ENCODE measurements at places on chromosomes 13 and 19. TPM values are rescaled to one million over a fixed set of nuclear protein-coding genes. Genes with fewer than 3 reads are reported as not detected.

DNA sequence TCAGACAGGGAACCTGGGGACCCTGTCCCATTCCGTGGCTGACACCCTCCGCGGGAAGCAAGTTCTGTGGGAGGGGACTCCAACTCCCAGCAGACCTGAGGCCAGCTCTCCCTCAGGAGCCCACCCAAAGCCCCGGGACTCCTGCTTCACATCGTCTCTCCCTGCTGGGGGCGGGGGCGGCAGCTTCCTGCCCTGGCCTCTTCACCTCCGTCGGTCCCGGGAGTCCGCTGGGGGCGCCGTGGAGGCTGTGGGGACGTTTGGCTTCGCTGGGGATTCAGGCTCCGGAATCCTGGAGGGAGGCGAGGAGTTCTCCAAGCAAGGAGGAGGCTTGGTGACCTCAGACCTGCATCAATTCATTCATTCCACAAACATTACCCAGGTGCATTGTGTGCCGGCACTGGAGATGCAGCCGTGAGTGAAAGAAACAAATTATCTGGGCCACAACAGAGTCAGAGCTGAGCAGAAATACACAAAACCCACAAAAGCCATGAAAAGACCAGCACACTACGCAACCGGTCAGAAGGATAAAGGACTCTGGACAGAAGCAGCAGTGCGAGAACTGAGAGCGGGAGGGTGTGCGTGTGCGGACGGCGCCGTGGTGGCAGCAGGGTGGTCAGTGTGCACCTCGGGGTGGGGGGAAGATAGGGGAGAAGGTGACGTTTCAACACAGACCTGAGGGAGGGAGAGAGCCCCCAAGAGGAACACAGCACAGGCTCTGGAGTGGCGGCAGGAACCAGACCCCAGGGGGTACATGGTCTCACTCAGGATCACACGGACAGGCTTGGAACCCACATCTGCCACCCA, 19.0 kb downstream of the EPS8L1 start:
- H3K27ac ChIP-seq = no peak overlapping the region
- DNase-seq = no peak
- H3K27me3 ChIP-seq = no peaks in the 10 kb centered on the region
- H3K4me1 ChIP-seq = peaks cover 12% of the 10 kb centered on the region
- H3K4me3 ChIP-seq = no peak overlapping the region
- peaks cover 24% of the 10 kb centered on the region for H3K36me3 ChIP-seq

- H3K4me1 ChIP-seq = no peaks in the 10 kb centered on the region
- no peaks in the 10 kb centered on the region for H3K27me3 ChIP-seq
- H3K4me3 ChIP-seq = no peak overlapping the region
Measured at GRCh38 chr19:39749981-39750380, 12.2 kb upstream of the CLC start.

- H3K36me3 ChIP-seq = no peaks in the 10 kb centered on the region
- H3K4me1 ChIP-seq = peaks cover 18% of the 10 kb centered on the region
- DNase-seq = no peak
- H3K27ac ChIP-seq = no peak overlapping the region
Measured at GRCh38 chr13:40595693-40596092, 70.7 kb downstream of the FOXO1 start.

- no peaks in the 10 kb centered on the region for H3K36me3 ChIP-seq
- no peak overlapping the region for H3K4me3 ChIP-seq
- H3K4me1 ChIP-seq = no peaks in the 10 kb centered on the region
- no peak for DNase-seq
- H3K27ac ChIP-seq = no peak overlapping the region
Measured at GRCh38 chr13:57704031-57704430, 72.5 kb downstream of the PCDH17 start.

GRCh38 chr19:41565379-41565720, 10.6 kb upstream of the CEACAM21 start:
- peaks cover 22% of the 10 kb centered on the region for H3K27me3 ChIP-seq
- DNase-seq = no peak
- no peak overlapping the region for H3K27ac ChIP-seq
- no peak overlapping the region for H3K4me3 ChIP-seq
- no peaks in the 10 kb centered on the region for H3K36me3 ChIP-seq
- H3K4me1 ChIP-seq = peaks cover 4% of the 10 kb centered on the region

DNA sequence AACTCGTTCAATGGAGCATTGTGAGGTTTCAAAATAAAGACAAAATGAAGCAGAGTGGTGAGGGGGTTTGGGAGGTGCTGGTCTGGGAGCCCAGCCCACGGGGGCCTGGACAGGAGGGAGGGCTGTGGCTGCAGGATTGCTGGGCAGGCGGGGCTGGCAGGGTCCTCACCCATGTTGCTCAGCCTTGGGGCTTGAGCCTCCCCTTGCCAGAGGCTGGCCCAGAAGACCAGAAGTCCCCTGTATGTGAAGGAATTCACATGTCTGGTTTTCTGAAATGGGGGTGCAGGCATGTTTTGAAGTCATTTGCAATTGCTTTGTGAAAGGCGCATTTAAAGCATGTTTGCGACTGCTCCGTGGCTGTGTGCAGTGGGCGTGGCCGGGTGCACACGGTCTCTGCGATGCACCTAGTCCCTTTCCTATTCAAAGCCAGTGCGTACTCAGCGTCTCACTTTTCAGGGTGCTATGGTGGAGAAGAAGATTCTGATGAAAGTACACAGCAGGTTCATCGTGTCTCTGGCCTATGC, 2.3 kb downstream of the GRK1 start:
- no peaks in the 10 kb centered on the region for H3K36me3 ChIP-seq
- no peak overlapping the region for H3K4me3 ChIP-seq
- no peak overlapping the region for H3K27ac ChIP-seq
- H3K27me3 ChIP-seq = no peaks in the 10 kb centered on the region
- no peak for DNase-seq
- H3K4me1 ChIP-seq = no peaks in the 10 kb centered on the region

- peaks cover 3% of the 10 kb centered on the region for H3K36me3 ChIP-seq
- peak within 1 kb of the TSS; percentile 95 for H3K27ac ChIP-seq
- H3K4me3 ChIP-seq = peak within 1 kb of the TSS; percentile 88
- DNase-seq = no peak
- peaks cover 28% of the 10 kb centered on the region for H3K4me1 ChIP-seq
Measured at GRCh38 chr19:45177817-45178261, at the start of gene TRAPPC6A. Gene TRAPPC6A (minus strand): TSS chr19:45178237. CDS start chr19:45178218, 19 bp downstream.

DNA sequence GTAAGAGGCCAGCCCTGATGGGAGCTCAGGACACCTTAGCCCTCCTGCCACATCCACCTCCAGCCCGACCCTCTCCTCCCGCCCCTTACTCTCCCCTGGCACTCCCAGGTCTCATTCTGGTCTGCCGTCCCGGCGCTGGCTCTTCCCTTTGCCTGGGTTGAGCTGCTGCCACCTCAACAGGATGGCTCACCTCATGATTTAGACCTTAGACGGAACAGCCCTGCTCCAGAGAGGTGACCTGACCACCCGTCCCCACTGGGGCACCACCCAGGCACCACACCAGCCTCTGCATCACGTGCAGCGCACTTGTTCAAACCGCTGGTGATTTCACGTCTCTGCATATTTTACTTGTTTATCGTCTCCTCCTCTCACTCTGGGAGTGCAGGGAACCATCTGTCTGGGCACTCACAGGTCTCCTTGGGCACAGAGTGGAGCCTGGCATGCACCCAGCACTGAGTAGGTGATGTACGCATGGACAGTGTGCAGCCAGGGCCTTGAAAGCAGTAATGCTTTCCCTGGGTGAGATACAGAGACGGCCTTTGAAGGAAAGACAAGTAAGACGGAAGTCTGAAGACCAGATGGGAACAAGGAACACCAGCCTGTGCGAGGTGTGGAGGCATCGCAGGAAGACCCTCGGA, 183.1 kb downstream of the KATNAL1 start:
- no peak overlapping the region for H3K27ac ChIP-seq
- no peaks in the 10 kb centered on the region for H3K36me3 ChIP-seq
- H3K27me3 ChIP-seq = no peaks in the 10 kb centered on the region
- peaks cover 6% of the 10 kb centered on the region for H3K4me1 ChIP-seq

- no peaks in the 10 kb centered on the region for H3K4me1 ChIP-seq
- DNase-seq = no peak
- H3K27me3 ChIP-seq = peaks cover 18% of the 10 kb centered on the region
Measured at GRCh38 chr19:18401580-18402112, 4.2 kb upstream of the LRRC25 start.

DNA sequence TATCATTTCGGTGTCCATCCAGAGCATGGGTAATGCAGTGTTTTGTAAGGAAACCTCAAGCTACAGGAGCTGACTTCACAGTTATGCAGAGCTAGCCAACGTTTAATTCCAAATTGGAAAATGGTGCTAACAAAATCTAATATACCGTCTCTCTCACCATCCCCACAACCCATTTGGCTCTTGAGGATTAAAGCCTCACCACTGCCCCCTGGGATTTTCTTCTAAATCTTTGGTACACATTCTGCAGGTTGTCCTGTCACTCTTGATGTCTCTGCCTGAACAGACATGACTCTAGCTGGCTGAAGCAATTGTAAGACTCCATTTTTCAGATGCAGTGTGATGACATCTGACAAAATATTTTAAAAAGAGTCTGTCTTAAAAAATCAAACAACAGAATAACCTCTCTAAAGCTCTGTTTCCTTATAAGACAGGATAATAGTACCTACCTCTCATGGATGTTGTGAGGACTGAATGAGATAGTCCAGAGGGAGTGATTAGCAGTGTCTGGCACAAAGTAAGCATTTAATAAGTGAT, 451.8 kb downstream of the SUCLA2 start:
- DNase-seq = no peak
- H3K4me3 ChIP-seq = no peak overlapping the region
- no peak overlapping the region for H3K27ac ChIP-seq
- no peaks in the 10 kb centered on the region for H3K27me3 ChIP-seq
- no peaks in the 10 kb centered on the region for H3K4me1 ChIP-seq

DNA sequence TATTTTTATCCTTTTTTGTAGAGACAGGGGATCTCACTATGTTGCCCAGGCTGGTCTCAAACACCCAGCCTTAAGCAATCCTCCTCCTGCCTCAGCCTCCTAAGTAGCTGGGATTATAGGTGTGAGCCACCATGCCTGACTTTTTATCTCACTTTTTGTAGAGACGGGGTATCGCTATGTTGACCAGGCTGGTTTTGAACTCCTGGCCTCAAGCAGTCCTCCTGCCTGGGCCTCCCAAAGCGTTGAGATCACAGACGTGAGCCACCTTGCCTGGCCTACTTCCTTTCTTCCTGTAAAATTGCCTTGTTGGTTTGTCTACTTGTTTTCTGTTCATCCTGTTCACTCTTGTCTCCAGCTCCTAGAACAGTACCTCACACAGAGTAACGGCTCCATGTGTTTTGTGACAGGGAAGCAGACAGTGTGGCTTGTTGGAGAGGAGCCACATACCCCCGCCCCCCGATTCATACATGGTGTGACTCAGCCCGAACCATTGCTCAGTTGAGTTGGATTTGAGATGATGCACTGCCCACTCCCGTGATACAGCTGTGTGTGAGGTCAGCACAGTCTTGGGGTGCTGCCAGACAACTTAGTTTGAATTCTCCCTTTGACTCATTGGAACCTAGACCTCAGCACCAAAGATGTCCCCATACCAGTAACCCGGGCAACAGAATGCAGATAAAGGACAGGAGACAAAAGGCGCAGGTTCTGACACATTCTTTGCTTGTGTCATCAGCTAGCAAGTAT, 34.2 kb downstream of the GPR42 start:
- no peak overlapping the region for H3K27ac ChIP-seq
- no peaks in the 10 kb centered on the region for H3K27me3 ChIP-seq
- no peaks in the 10 kb centered on the region for H3K4me1 ChIP-seq
- DNase-seq = no peak

DNA sequence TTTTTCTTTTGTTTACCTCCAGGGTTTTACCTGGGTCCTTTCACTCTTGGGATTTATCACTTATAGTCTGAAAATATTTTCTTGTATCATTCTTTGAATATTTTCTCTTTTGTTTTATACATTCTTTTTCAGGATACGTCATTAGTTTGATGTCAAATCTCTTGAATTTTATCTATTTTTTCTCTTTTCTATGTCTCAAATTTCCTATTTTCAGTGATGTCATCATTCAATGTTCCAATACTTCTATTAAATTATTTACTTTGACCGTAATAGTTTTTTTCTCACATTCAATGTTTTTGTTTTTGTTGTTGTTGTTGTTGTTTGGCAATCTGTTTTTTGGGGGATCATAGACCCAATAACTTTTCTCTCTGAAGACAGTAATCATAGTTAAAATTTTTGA, 83.5 kb downstream of the PRR20E start:
- H3K4me3 ChIP-seq = no peak overlapping the region
- no peak for DNase-seq
- H3K27ac ChIP-seq = no peak overlapping the region
- H3K36me3 ChIP-seq = no peaks in the 10 kb centered on the region
- no peaks in the 10 kb centered on the region for H3K27me3 ChIP-seq

DNA sequence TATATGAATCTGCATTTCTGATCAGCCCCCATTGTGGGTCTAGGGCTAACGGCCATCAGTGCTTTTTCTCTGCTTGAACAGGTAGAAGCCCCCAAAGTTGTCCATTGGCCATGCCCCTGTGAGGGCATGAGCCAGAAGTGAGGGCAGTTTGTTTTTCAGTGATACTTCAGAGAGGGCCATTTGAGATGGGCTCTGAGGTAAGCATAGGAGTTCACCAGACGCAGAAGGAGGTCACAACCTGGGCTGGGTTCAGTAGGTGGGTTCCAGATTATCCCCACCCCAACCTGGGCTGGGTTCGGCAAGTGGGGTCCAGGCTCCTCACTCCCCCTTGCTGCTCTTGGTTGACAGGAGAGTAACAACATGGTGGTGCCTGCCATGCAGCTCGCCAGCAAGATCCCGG, 33.4 kb downstream of the MAU2 start:
- peaks cover 100% of the 10 kb centered on the region for H3K36me3 ChIP-seq
- no peak overlapping the region for H3K4me3 ChIP-seq
- no peak overlapping the region for H3K27ac ChIP-seq
- DNase-seq = no peak

DNA sequence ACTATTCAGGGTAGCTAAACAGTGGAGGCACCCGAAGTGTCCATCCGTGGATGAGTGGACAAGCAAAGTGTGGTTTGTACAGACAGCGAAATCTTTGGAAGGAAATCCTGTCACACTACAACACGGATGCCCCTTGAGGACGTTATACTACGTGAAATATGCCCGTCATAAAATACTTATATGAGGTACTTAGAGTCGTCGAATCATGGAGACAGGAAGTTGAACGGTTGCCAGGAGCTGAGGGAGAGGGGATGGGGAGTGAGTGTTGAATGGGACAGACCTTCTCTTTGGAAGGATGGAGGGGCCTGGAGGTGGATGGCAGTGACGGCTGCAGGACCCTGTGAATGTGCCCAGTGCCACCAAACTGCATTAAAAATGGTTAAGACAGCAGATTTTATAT, 11.6 kb downstream of the ATP4B start:
- no peak overlapping the region for H3K4me3 ChIP-seq
- DNase-seq = no peak
- H3K27ac ChIP-seq = no peak overlapping the region
- H3K4me1 ChIP-seq = peaks cover 8% of the 10 kb centered on the region

GRCh38 chr13:27921421-27921960, 1.7 kb downstream of the PDX1 start:
- peak overlapping the region; percentile 60 for H3K4me3 ChIP-seq
- H3K36me3 ChIP-seq = no peaks in the 10 kb centered on the region
- no peak for DNase-seq
- no peak overlapping the region for H3K27ac ChIP-seq
- H3K4me1 ChIP-seq = peaks cover 29% of the 10 kb centered on the region

- H3K36me3 ChIP-seq = peaks cover 46% of the 10 kb centered on the region
- DNase-seq = no peak
- no peak overlapping the region for H3K4me3 ChIP-seq
- no peaks in the 10 kb centered on the region for H3K27me3 ChIP-seq
- peak overlapping the region; percentile 59 for H3K27ac ChIP-seq
Measured at GRCh38 chr13:113545931-113546516, 38.5 kb upstream of the TFDP1 start.

ZNF284 gene
- total RNA-seq = 0.49 TPM

INSL3 gene
- total RNA-seq = not detected

TEX29 gene
- not detected for total RNA-seq

ZNF709 gene
- total RNA-seq = 0.79 TPM

CYP4F2 gene
- total RNA-seq = not detected

ZNF554 gene
- total RNA-seq = 4.2 TPM

FEM1A gene
- 17.1 TPM for total RNA-seq

Data from esophagus squamous epithelium (tissue), 5 donors.